ENCODE measurements at places on chromosomes 16 and 17. TPM values are rescaled to one million over a fixed set of nuclear protein-coding genes. Genes with fewer than 3 reads are reported as not detected.
A peak's percentile ranks its signal among the peaks of the same experiment; 100 is the strongest.

- no peaks in the 10 kb centered on the region for H3K36me3 ChIP-seq
- no peak overlapping the region for H3K27ac ChIP-seq
- H3K4me1 ChIP-seq: peaks cover 14% of the 10 kb centered on the region
- DNase-seq: no peak
Observed at GRCh38 chr17:77285594-77286390, 145.0 kb downstream of the SEC14L1 start.

RNF157 gene
- 148 TPM for total RNA-seq

- peak; percentile 78 for DNase-seq
- peaks cover 7% of the 10 kb centered on the region for H3K4me1 ChIP-seq
- H3K4me3 ChIP-seq: no peak overlapping the region
- H3K27ac ChIP-seq: no peak overlapping the region
- peaks cover 6% of the 10 kb centered on the region for H3K36me3 ChIP-seq
- peaks cover 41% of the 10 kb centered on the region for H3K27me3 ChIP-seq
Observed at GRCh38 chr17:74862108-74862901, 2.6 kb upstream of the GRIN2C start.

GRCh38 chr16:85788819-85789218, 10.5 kb downstream of the EMC8 start:
- no peak overlapping the region for H3K27ac ChIP-seq
- no peaks in the 10 kb centered on the region for H3K27me3 ChIP-seq
- no peak for DNase-seq
- H3K36me3 ChIP-seq: peaks cover 40% of the 10 kb centered on the region

GP2 gene
- total RNA-seq: not detected

DNA sequence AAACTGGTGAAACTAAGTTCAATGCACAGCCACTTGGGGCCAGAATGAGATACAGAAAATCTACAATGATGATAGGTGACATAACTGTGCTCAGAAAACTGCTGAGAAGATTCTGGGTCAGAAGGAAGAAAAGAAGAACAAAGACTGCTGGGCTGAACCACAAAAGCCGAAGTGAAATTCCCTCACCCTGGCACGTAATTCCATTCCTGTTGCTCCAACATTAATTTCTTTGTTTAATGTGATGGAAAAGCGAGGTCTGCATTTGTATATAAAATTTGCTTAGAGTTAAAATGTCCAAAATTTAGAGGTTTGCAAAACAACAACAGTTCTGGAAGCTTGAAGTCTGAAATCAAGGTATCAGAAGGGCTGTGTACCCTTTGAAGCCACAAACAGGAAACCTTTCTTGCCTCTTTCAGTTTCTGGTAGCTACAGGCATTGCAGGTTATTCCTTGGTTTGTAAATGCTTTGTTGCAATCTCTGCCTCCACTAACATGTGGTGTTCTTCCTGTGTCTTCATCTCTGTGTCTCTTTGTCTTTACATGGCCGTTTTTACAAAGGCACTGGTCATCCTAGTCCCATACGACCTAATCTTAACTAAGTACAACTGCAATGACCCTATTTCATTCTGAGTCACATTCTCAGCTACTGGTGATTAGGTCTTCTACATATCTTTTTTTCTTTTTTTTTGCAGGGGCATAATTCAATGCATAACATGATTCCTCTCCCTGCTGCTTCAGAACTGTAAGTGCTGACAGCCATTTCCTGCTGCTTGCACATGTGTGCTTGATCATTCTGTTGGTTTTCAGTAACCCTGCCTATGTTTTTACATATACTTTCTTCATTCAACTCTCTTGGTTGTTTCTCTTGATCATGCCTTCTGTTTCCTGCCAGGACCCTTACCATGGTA, 603.0 kb upstream of the CDH8 start:
- no peaks in the 10 kb centered on the region for H3K27me3 ChIP-seq
- no peak for DNase-seq
- H3K36me3 ChIP-seq: no peaks in the 10 kb centered on the region
- H3K27ac ChIP-seq: no peak overlapping the region
- H3K4me1 ChIP-seq: no peaks in the 10 kb centered on the region

USP32 gene
- 40.4 TPM for total RNA-seq

DNA sequence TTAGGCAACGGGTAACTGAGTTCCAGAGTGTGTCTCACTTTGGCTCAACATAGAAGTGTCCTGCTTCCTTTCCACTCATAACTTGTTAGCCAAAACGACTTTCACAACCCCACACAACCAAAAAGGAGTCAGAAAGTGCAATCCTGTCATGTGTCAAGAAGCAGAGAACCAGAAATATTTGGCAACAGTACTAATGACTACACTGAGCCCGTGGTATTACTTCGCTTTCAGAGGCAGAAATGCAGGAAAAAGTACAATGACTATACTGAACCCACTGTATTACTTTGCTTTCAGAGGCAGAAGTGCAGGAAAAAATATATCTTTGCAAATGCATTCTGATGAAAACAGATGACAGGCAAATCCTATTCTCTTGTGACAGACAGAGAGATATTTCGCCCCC, 484.6 kb downstream of the KIF2B start:
- no peak for DNase-seq
- H3K36me3 ChIP-seq: no peaks in the 10 kb centered on the region
- H3K4me3 ChIP-seq: no peak overlapping the region
- H3K4me1 ChIP-seq: no peaks in the 10 kb centered on the region
- H3K27me3 ChIP-seq: no peaks in the 10 kb centered on the region

- peaks cover 22% of the 10 kb centered on the region for H3K4me1 ChIP-seq
- no peak overlapping the region for H3K27ac ChIP-seq
- no peaks in the 10 kb centered on the region for H3K27me3 ChIP-seq
- H3K4me3 ChIP-seq: no peak overlapping the region
Observed at GRCh38 chr17:46023783-46024388, 24.8 kb downstream of the STH start.

GRCh38 chr16:90008708-90009145, 10.5 kb downstream of the DBNDD1 start:
- no peak overlapping the region for H3K27ac ChIP-seq
- no peaks in the 10 kb centered on the region for H3K36me3 ChIP-seq
- peak; percentile 86 for DNase-seq
- no peak overlapping the region for H3K4me3 ChIP-seq
- H3K4me1 ChIP-seq: peaks cover 12% of the 10 kb centered on the region
- peaks cover 14% of the 10 kb centered on the region for H3K27me3 ChIP-seq

GRCh38 chr16:87207509-87207908, 109.7 kb downstream of the C16orf95 start:
- H3K4me1 ChIP-seq: peaks cover 2% of the 10 kb centered on the region
- H3K4me3 ChIP-seq: no peak overlapping the region
- H3K27me3 ChIP-seq: peaks cover 10% of the 10 kb centered on the region
- no peaks in the 10 kb centered on the region for H3K36me3 ChIP-seq
- no peak for DNase-seq

RUNDC3A gene
- 0.18 TPM for total RNA-seq

DNA sequence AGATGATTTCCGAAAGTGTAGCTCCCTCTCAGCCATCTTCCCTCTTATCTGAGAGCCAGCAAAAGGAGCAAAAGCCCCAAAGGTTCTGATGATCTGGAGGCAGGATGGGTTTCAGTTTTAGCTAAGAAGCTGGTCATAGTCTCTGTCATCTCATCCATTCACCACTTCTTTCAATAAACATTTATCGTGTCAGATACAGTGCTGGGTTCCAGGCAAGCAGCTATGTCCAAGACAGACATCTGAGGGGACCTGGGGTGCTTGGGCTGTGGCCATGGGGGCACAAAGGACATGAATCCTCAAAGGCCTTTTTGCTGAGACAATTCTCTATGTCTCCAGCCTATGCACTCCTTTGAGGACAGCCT, 1.0 kb upstream of the ETV4 start:
- peak overlapping the region; percentile 77 for H3K4me3 ChIP-seq
- DNase-seq: no peak
- peaks cover 19% of the 10 kb centered on the region for H3K4me1 ChIP-seq
- H3K27ac ChIP-seq: no peak overlapping the region
- H3K36me3 ChIP-seq: no peaks in the 10 kb centered on the region
- H3K27me3 ChIP-seq: peaks cover 70% of the 10 kb centered on the region

DNA sequence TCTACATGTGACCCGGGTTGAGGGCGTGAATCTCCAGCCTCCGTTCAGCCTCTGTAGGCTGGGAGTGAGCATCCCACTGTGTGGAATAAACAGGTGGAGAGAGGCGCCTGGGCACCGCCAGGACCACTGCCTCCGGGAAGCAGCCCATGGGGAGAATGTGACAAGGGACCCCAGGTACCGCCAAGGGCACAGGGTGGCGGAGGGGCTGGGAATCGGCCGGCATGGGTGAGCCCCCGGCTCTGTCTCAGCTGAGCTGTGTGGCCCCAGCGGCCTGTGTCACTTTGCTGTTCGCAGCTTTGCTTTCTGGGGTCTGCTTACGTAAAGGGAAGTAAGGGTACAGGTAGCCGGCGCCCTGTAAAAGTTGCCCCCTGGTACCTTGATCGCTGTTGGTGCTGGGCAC, 11.5 kb downstream of the GSE1 start:
- peaks cover 11% of the 10 kb centered on the region for H3K36me3 ChIP-seq
- peaks cover 21% of the 10 kb centered on the region for H3K4me1 ChIP-seq
- H3K4me3 ChIP-seq: no peak overlapping the region
- no peak for DNase-seq
- H3K27me3 ChIP-seq: no peaks in the 10 kb centered on the region

KRT33A gene
- total RNA-seq: not detected

CA7 gene
- total RNA-seq: not detected

DNA sequence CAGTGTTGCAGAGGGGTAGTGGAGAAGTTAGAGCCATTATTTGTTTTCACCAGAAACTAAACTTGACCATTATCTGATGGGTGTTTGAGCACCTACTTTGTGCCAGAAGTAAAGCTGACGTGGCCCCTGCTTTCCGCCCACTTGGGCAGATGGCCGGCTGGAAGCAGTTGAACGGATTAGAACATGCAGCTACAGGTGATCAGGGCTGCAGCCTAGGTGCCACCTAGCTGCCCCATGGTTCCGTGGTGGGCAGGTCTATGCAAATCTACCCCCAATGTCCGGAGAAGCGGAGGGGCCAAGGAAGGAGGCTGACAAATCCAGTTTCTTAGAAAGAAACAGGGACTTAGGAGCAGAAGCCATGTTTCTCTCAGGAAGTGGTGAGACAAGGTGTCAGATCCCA, 62.7 kb downstream of the B9D1 start:
- H3K36me3 ChIP-seq: no peaks in the 10 kb centered on the region
- no peak for DNase-seq
- H3K27ac ChIP-seq: no peak overlapping the region
- no peak overlapping the region for H3K4me3 ChIP-seq

GRCh38 chr16:48790151-48790550, 180.2 kb upstream of the N4BP1 start:
- no peak overlapping the region for H3K27ac ChIP-seq
- no peaks in the 10 kb centered on the region for H3K36me3 ChIP-seq
- no peaks in the 10 kb centered on the region for H3K4me1 ChIP-seq
- no peak overlapping the region for H3K4me3 ChIP-seq
- no peaks in the 10 kb centered on the region for H3K27me3 ChIP-seq

DNA sequence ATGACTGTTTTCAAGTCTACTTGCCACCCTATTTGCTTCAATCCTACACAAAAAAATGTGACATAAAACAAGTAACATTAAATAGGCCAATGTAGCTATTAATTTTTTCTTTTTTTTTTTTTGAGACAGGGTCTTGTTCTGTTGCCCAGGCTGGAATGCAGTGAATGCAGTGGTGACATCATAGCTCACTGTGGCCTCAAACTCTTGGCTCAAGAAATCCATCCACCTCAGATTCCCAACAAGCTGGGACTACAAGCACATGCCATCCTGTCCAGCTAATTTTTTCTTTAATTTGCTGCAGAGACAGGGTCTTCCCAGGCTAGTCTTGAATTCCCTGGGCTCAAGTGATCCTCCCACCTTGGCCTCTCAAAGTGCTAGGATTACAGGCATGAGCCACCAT, 29.4 kb downstream of the ANKFY1 start:
- peaks cover 42% of the 10 kb centered on the region for H3K36me3 ChIP-seq
- H3K4me1 ChIP-seq: peaks cover 20% of the 10 kb centered on the region
- H3K27me3 ChIP-seq: no peaks in the 10 kb centered on the region
- H3K4me3 ChIP-seq: no peak overlapping the region
- no peak for DNase-seq

DNA sequence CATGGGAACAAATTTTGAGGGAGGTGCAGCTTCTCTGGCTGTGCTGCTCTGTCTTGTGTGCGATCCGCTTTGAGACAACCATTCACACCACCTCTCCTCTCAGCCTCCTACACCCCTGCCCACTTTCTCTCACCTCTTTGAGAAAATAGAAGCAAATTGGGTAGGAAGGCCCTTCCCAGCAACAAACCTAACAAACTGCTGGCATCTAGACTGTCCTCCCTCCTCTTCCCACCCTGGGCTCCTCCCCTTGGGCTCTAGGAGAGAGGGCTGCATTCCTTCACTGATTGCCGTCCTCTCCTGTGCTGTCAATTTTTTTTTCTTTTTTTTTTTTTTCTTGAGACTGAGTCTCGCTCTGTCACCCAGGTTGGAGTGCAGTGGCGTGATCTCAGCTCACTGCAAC, 13.5 kb downstream of the CDIPT start:
- no peaks in the 10 kb centered on the region for H3K4me1 ChIP-seq
- H3K36me3 ChIP-seq: peaks cover 10% of the 10 kb centered on the region
- no peak for DNase-seq
- H3K4me3 ChIP-seq: no peak overlapping the region
- no peak overlapping the region for H3K27ac ChIP-seq
- H3K27me3 ChIP-seq: no peaks in the 10 kb centered on the region

SCO1 gene
- 25.6 TPM for total RNA-seq

NPW gene
- 6.3 TPM for total RNA-seq

DNA sequence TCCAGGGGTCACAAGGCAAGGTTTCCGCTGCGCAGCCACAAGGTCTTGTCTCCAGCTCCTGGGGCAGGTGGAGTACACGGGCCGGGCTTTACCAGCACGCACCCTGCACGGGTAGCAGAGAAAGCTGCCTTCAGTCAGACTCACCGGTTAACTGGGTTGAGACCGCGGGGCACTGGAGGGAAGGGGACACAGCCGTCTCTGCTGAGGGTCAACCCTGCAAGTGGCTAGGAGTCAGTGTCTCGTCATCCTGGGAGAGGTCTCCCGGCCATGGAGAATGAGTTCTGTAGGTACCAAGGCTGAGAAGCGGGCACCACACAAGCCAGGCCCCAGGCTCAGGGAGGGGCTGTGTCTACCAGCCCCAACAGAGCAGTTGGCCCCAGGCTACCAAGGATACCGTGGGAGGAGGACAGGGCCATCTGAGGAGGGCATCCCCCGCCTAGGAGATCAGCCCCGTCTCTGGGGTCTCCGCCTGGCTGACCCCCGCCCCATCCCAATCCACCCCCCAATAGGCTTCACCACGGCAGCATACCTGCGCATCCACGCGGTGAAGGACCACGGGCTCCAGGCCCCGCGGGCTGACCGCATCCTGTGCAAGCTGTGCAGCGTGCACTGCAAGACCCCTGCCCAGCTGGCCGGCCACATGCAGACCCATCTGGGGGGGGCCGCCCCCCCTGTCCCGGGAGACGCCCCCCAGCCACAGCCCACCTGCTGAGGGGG, 2.8 kb upstream of the PRRT2 start:
- peaks cover 42% of the 10 kb centered on the region for H3K36me3 ChIP-seq
- peaks cover 50% of the 10 kb centered on the region for H3K4me1 ChIP-seq
- peak; percentile 62 for DNase-seq
- peak overlapping the region; percentile 96 for H3K4me3 ChIP-seq
- H3K27me3 ChIP-seq: peaks cover 12% of the 10 kb centered on the region

ZNF652 gene
- total RNA-seq: 32.2 TPM

NPB gene
- total RNA-seq: 0.23 TPM

Measured in activated CD8-positive, alpha-beta memory T cell treated with anti-CD3 and anti-CD28 coated beads, Interleukin-2, amount 10 ng/mL, durations not matched to agents 7 days and 5 days (primary cell).